Neuronal stem cell (in vitro differentiated cells): ENCODE measurements at places on chromosomes 3 and 15.

- no peak for DNase-seq
Measured at GRCh38 chr3:110324171-110324705, 747.4 kb upstream of the NECTIN3 start.

DNA sequence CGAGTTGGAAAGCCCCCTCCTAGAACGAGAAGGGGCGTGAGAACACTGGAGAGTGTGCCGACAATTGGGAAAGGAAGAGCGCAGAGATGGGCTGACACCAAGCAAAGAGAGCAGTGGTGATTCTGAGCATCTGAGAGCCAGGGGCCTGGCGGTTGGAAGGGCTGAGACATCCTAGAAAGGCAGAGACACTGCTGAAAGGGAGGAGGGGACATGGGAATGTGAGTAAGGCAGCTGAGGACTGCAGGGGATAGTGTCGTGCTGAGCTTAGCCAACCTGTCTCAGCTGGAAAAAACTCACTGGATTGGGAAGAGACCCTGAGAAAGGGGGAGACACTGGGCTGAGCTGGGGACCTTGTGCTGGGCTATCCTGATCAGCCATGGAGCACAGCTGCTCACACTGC is 58.1 kb upstream of the SLC6A6 start:
- DNase-seq: peak; percentile 31

GRCh38 chr15:29476503-29477080 is 207.0 kb upstream of the NSMCE3 start:
- no peak for DNase-seq

DNA sequence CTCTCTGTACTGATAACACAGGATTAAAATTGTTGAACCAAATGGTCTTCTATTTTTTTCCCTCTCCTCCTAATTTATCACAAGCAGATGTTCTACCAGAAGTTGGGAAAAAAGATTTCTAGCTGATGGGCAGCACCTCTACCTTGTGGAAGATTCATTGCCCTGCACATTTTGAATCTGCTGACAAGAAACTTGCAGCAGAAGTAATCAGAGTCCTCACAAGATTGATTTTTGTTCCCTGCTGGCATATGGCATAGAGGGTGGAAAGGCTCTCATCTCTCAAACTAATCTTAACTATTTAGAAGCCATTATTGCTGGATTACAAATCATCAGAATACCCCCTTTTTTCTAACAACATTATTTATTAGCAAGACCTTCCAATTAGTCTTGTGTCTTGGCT is 148.9 kb upstream of the MEIS2 start:
- DNase-seq: no peak

DNA sequence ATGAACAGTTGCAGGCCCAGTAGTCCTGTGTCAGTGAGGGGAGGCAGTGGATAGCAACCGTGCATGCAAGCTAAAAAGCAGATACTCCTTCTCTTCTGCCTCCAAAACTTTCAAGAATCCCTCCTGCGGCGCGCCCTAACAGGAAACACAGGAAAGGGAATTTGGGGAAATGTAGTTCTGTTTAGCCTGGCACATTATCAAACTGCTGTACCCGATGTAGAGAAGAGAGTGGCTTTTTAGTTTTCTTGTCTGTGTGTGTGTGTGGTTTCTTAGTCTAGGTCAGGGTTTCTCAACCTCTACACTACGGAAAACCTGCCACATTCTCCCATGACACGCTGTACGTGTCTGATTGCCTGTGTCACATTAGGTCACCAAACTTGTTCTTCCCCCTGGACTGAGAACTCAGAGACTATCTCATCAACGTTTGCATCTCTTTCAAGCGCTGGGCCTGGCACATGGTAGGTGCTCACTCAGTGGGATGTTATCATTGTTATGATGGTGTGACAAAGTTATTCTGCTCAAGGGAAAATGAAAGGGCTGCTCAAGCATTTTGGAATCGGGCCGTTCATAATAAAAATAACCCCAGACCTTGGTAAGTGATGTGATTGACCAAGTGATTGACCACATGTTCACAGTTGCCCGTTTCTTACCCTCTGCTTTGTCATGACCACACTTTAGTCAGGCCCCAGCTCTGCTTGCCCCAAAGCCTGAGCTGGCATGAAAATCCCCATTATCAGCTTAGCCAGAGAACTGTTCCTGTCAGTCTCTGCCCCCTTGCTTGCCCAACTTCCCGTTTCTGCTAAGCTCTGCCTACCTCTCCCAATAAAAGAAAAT is 33.2 kb downstream of the TM4SF4 start:
- DNase-seq: no peak

GRCh38 chr3:21345382-21345976 is 405.5 kb downstream of the ZNF385D start:
- no peak for DNase-seq

- DNase-seq: no peak
Measured at GRCh38 chr15:44535523-44536301, 1.2 kb upstream of the EIF3J start.

DNA sequence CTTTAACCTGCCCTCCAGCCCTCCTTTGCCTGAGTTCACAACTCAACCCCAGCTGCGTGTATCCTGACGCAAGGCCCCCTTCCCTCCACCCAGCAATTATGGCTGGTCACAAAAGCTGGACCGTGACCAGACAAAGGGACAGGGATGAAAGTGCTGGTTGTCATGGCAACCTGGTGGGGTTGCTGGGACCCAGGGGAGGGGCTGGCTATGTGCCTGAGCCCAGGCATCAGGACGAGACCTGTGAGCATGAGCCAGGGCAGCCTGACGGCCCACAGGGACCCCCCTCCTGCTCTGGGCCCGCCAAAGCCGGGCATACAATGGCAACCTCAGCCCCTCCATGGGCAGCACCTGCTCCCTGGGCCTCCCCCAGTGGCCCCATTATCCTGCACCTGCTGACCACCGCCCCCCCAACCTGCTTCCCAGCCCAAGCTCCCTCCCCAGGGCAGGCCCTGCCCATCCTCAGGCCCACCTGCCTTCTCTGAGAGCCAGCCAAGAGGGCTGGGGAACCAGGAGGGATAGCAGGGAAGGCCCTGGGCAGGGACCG is 4.5 kb upstream of the DNAH1 start:
- peak; percentile 97 for DNase-seq

GRCh38 chr3:23649448-23649847 is 156.3 kb upstream of the UBE2E1 start:
- no peak for DNase-seq

GRCh38 chr3:38561746-38562466 is 65.8 kb downstream of the EXOG start:
- DNase-seq: no peak
